Upper lobe of right lung (tissue), 1 donor: ENCODE measurements at places on chromosomes 12 and 14. TPM values are rescaled to one million over a fixed set of nuclear protein-coding genes. Genes with fewer than 3 reads are reported as not detected.

DNA sequence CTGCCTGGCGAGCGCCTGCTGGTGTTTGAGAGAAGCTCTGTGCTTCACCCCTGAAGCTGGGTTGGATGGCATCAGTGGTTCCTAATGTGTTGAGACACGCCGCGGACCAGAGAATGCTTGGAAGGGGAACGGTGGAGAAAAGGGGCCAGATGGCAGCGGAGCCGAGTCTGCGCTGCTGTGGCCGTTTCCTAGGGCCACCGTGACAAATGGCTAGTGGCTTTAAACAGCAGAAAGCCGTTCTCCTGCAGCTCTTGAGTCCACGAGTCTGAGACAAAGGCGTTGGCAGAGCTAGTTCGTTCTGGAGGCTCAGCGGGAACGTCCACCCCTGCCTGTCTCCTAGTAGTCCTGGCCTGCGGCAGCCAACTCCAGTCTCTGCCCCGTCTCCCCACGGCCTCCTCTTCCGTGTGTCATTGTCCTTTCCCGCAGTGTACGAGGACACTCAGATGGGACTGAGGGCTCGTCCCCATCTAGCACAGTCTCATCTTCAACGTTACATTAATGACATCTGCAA is 103.6 kb downstream of the ADGRD1 start:
- DNase-seq = no peak

DNA sequence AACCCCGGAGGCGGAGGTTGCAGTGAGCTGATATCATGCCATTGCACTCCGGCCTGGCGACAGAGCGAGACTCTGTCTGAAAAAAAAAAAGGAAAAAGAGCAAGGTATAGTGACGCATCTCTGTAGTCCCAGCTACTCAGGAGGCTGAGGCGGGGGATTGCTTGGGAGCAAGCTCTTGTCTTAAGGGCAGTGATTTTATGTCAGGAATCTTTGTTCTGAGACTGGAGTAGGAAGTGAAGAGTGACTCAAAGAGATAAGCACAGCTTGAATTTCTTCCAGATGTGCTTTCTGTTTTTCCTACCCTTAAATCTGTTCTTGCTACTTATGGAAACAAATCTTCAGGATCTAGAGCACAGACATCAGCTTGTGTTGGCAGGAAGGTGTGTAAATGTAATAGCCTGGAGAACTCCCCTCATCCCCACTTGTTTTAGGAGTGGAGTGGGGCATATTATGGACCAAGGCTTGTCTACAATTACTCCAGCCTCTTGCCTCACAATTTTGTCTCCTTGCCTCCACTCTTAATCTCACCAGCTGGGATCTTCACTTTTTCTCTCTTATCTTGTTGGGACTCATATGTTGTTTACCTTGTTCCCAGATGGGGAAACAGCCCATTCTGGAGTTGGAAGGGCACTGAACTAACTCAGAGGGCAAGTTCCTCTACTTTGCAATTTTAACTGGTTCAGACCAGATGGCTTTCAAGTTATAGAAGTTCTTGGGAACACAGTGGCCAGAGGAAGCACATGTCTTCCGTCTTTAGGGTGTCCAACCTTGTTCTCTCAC is 7.5 kb downstream of the TMED2 start:
- no peak for DNase-seq

- DNase-seq = no peak
Measured at GRCh38 chr12:116365606-116366455, 88.3 kb upstream of the MED13L start.

DNA sequence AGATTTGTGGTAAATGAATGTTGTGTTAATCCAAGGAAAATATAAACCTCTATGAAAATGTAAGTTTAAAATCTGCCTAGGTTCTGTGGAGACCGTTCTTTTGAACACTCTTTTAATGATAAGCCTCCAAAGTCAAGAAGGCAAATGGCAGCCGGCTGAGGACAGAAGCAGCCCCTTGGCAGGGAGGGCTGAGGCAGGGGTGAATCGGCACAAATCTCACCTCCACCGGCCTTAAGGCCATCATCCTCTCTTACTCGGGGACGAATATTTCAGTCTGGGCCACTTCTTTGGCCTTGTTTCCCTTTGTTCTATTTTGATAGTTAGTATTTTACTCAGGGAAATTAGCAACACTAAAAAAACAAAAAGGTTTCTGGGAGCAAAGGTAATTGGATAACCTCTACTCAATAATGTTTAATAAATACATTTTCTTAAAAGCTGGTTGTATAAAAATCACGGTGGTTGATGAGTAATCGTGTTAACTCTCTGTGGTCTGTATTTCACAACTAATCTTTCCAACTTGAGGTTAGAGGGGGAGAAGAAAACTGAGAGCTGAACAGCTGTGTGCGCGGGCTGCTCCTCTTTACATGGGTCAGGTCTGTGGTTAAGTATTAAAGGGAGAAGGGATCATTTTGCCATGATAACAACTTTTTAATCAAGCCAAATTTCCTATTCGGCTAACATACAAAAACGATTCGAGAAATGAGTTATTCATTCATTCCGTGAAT is 18.6 kb downstream of the LGMN start:
- DNase-seq = no peak

GRCh38 chr14:64186231-64187129 is 107.7 kb downstream of the ESR2 start:
- no peak for DNase-seq

Gene PLBD2
- total RNA-seq = 41.0 TPM
